Effector CD8-positive, alpha-beta T cell (primary cell): ENCODE measurements at places on chromosomes 13 and 19.
A peak's percentile ranks its signal among the peaks of the same experiment; 100 is the strongest.

DNA sequence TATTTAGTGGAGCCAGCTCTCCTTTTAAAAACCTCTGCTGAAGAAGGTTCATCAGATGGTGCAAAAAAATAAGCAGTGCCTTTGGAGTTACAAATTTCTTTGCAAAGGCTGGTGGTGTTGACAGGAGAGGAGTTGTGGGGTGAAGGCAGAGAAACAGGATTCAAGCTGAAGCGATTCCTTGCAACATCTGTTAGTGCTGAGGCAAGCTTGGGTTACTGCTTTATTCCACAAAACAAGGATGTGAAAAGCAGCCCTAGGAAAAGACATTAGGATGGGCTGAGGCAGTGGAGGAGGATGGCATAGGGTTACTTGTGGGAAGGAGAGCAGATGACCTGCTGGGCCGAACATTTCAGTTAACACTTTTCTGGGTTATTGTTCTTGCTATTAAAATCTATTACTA is 390.7 kb downstream of the DLEU7 start:
- no peak for DNase-seq

GRCh38 chr19:30070968-30071632 is 129.1 kb downstream of the URI1 start:
- DNase-seq: no peak

GRCh38 chr19:19050731-19051130 is 13.1 kb upstream of the SLC25A42 start:
- no peak for DNase-seq

GRCh38 chr19:29294343-29294811 is 81.4 kb upstream of the UQCRFS1 start:
- DNase-seq: no peak

GRCh38 chr13:50126993-50127725 is 111.9 kb downstream of the KCNRG start:
- DNase-seq: peak; percentile 25

DNA sequence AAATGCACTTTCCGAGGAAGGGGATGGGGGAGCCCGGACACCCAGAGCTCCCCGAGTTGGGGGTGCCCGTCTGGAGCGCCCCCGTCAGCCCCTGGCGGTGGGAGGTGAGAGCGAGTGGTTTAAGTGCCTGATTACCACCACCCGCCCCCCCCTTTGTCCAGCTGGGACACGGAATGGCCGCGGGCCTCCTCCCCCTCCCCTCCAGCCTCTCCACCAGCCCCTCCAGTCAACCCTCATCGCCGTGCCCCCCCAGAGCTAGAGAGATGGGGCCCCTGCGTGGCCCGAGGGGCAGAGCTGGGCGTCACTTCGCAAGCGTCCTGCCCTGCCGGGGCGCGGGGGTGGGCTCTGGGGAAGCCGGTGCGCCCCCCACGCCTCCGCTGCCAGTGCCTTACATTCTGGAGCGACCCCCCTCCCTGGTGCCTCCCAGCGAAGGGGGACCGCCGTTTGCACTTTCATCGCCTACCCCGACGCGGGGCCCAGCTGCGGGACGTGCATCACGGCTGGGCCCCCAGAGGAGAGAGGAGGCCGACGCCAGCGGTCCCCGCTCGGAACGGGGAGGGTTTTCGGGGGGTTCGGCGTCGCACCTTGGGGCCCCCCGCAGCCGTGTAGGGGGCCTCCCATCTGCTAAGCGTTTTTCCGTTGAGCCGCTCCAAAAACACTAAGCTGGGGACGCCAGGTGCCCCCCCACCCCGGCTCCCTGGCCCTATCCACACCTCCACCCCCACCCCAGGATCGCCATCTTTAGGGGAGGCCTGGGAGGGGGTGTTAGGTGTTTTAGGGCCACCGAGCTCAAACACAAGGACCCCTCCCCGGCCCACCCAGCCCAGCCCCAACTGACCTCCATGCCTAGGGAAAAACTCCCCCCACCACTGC is 16.4 kb downstream of the SMIM24 start:
- no peak for DNase-seq

GRCh38 chr13:110965038-110965754 is 50.3 kb upstream of the ANKRD10 start:
- no peak for DNase-seq

- no peak for DNase-seq
Measured at GRCh38 chr19:49667473-49667872, 1.7 kb downstream of the BCL2L12 start.

DNA sequence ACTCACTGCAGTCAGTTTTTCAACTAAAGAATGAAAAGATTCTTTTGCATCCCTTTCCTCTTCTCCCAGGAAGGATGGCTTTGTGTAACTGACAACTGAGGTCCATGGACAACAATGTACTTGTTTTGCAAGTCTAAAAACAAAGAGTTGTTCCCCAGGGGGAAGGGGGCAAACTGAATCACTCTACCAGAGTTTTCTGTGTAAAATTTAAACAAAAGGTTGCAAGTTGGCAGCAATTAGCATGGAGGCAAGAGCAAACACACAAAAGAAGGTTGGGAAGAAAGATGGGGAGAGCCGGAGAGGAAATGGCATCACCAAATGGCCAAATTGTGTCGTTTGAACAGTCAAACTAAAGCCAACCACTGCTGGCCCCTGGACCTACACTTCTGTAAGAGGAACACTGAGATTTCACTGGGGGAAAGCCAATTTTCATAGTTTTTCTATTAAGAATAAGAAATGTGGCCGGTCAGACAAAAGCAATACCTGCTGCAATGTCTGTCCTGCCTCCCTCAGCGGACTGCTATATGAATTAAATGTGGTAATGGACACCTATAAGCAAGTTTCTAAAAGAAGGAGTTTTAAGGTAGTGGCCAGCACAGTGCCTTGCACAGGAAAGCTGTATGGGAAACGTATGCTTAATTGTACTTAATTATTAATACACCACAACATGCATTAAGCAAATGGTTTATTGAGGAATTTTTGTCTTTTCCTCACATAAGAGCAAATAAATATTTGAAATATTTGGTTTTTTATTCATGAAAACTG is 16.1 kb upstream of the SACS start:
- DNase-seq: no peak

DNA sequence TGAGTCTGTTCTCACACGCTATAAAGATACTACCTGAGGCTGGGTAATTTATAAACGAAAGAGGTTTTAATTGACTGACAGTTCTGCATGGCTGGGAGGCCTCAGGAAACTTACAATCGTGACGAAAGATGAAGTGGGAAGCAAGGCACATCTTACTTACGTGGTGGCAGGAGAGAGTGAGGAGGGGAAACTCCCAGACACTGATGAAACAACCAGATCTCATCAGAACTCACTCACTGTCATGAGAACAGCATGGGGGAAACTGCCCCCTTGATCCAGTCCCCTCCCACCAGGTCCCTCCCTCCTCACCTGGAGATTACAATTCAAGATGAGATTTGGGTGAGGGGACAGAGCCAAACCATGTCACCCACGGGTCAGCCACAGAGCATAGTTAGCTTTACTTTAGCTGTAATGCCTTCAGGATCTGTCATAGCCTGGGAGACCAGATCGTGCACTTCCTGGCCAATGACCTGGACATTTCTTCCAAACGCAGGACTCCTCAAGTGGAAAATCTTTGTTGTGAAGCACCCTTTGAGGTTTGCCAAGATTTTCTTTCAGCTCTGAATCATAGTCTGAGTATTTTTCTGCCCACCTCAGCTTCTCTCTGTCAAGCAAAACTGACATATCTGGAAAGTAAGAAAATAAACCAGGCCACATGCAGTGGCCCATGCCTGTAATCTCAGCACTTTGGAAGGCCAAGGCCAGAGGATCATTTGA is 25.2 kb upstream of the HIF3A start:
- DNase-seq: no peak

DNA sequence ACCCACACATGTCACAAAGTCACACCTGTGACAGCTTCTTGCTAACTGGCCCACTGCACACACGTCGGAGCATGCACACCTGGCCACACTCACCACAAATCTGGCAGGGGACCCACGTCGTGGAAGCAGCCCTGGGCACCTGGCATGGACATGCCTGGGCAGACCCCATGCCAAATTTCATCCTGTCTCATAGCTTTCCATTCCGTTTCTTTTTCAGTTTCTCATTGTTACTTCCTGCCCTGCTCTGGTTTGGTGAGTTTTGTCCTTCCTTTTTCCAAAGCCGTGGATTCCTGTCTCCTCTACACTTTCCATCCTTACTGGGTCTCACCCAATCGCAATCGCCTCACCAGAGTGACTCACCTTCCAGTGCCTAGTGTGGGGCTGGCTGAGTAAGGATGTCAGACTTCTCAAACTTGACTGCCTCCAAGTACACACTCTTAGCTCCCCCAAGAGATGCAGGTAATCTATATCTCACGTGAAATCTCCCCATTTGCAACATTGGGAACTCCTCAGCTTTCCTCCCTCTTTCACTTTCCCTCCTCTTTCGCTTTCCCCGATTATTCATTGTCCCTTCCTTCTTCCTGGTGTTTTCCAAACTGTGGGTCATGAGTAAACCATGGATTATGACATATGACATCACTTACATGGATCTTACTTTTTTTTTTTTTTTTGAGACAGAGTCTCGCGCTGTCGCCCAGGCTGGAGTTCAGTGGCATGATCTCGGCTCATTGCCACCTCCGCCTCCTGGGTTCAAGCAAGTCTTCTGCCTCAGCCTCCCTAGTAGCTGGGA is 1.6 kb upstream of the BBC3 start:
- no peak for DNase-seq

- no peak for DNase-seq
Measured at GRCh38 chr13:22789027-22789593, 391.7 kb upstream of the SGCG start.

- DNase-seq: no peak
Measured at GRCh38 chr19:1672769-1673644, 20.6 kb upstream of the TCF3 start.

DNA sequence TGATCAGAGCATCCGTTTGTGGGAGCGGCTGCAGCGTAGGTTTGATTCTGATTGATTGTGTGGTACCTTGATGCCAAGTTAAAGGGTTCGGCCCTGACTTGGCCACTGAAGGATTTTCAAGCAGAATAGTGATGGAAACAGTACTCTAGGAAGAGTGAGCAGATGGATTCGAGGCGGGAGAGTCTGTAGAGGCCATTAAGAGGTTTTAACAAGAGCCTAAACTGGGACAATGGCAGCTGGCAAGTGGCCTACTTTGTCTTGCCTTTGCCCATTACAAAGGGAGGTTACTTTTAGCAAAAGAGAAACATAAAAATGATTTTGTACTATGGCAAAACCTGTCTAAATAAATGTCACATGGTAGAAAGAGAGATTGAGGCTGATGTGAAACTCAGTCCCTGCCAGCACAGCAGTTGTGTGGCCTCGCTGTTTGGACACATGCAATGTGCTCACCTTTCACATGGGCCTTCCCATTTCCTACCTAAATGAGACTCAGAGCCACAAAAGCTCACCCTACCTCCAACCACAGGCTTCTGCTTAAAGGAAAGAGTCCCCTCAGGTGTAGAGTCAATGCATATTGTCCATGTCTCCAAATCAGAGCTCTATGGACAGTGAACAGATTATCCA is 62.4 kb upstream of the RAP2A start:
- DNase-seq: no peak

DNA sequence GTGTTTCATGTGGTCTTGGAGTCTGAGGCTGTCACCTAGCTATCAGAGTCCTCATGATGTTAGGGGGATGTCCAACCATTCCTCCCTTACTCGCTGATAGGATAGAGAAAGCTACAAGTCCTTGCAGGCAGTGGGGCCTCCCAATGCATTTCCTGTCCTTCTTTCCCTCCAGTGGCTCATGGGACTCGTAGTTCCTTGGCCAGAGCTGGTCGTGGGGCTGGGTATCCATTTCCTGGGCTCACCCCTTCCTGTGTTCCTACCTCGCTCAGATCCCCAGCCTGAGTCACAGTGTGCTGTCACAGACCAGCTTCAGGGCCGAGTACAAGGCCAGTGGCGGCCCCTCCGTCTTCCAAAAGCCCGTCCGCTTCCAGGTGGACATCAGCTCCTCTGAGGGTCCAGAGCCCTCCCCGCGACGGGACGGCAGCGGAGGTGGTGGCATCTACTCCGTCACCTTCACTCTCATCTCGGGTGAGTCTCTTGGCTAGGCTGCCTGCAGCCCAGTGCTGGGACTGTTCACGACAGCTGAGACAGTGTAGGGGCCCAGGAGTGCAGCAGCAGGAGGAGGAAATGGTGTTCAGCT is 19.1 kb downstream of the TMEM150B start:
- no peak for DNase-seq

- DNase-seq: no peak
Measured at GRCh38 chr13:44652962-44653660, 77.0 kb upstream of the TSC22D1 start.

GRCh38 chr19:50695251-50696093 is 24.1 kb downstream of the SHANK1 start:
- DNase-seq: no peak

DNA sequence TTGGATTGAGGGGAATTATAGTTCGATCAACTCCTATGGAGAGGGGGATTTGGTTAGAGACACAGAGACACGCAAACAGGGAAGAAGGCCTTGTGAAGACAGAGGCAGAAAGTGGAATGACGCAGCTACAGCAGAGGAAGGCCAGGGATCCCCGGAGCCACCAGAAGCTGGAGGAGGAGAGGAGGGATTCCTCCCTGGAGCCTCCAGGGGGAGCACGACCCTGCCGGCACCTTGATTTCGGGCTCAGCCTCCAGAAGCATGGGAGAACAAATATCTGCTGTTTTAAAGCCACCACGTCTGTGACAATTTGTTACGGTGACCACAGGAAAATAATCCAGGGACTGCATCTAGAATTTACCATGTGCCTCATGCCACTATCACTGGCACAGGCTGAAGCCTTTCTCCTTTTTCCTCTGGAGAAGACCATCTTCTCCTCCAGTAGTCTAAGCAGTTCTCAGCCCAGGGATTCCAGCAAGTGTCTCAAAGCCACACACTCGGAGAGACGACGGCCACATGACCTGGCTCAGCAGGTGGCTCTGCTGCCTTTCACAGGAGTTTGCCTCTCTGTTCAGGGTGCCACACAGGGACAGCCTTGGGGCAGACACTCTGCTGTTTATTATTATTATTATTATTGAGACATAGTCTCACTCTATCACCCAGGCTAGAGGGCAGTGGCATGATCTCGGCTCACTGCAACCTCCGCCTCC is 39.9 kb upstream of the CCNE1 start:
- peak; percentile 2 for DNase-seq

DNA sequence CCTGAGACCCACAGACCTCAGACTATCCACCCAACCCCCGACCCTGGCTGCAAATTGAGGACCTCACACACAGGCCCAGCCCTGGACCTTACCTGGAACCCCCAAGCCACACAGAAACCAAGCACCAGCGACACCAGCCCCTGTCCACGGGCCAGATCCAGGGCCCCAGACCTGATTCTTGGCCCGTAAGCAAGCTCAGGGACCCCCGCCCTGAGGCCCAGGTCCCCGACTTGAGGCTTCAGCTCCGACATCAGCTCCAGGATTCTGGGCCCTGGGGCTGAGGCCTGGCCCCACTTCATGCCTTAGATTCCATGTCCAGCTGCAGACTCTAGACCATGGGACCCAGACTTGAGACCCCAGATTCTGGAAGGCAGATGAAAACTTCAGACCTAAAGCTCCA is 6.3 kb downstream of the TTYH1 start:
- DNase-seq: no peak

DNA sequence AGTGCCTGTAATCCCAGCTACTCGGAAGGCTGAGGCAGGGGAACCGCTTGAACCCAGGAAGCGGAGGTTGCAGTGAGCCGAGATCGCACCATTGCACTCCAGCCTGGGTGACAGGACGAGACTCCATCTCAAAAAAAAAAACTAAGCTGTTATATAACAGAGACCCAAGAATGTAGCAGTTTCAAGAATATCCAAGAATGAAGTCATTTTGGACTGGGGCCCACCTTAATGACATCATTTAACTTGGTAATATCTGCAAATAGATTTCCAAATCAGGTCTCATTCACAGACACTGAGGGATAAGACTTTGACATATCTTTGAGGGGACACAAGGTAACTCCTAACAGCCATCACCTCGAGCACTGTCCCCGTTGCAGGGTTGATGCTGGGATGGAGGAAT is 36.5 kb upstream of the MRI1 start:
- no peak for DNase-seq
